Stimulated activated CD4-positive, alpha-beta T cell treated with anti-CD3 and anti-CD28 coated beads, Interleukin-15, amount 100 ng/mL, for 24 hours (primary cell): ENCODE measurements at places on chromosomes 6 and 20.

GRCh38 chr6:251920-252319 is 40.4 kb upstream of the DUSP22 start:
- DNase-seq: no peak

DNA sequence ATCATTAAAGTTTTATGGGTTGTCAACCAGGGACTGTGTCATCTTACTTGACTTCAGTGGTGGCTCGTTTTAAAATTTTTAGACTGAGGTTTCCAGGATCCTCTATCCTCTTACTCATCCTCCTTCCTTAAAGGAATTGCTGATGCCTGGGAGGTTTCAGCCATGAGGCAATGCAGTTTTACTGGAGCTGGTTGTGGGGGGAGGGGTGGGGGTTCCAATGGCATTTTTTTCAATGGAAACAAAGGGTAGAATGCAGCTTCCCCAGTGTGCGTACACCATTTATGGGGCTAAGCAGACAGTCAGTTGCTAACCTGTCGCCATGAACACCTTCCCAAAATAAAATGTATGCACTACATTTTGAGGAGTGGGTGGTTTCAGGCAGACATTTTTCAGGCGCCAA is 88.0 kb downstream of the METTL24 start:
- DNase-seq: no peak

DNA sequence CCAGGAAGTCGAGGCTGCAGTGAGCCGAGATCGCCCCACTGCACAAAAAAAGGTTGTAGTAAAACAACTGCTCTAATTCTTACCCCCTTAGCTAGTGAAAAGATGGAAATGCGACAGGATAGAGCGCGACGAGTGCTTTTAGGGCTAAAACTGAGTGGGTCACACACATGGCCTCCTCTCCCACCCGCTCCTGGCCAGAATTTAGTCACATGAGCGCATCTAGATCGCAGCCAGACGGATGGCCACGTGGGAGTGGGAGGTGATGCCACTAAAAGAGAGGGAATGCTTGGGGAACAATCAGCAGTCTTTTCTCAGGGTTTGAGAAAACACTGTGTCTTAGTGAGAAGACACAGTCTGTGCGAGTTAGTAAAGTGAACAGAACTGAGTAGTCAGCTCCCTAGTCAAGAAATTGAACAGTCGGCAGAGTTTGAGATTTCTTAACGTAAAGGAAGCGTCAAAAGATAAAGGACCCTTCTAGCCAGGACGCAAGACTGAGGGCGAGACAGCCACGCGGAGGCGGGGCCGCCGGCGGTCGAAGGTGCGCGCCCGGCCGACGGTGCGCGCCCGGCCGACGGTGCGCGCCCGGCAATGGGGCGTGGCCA is 664 bp upstream of the ACTR5 start:
- DNase-seq: no peak

- DNase-seq: no peak
Measured at GRCh38 chr6:156231026-156231765, 546.0 kb upstream of the ARID1B start.

- DNase-seq: no peak
Measured at GRCh38 chr6:80348263-80348662, 241.8 kb downstream of the BCKDHB start.

GRCh38 chr6:7249391-7249790 is 63.6 kb downstream of the SSR1 start:
- no peak for DNase-seq

DNA sequence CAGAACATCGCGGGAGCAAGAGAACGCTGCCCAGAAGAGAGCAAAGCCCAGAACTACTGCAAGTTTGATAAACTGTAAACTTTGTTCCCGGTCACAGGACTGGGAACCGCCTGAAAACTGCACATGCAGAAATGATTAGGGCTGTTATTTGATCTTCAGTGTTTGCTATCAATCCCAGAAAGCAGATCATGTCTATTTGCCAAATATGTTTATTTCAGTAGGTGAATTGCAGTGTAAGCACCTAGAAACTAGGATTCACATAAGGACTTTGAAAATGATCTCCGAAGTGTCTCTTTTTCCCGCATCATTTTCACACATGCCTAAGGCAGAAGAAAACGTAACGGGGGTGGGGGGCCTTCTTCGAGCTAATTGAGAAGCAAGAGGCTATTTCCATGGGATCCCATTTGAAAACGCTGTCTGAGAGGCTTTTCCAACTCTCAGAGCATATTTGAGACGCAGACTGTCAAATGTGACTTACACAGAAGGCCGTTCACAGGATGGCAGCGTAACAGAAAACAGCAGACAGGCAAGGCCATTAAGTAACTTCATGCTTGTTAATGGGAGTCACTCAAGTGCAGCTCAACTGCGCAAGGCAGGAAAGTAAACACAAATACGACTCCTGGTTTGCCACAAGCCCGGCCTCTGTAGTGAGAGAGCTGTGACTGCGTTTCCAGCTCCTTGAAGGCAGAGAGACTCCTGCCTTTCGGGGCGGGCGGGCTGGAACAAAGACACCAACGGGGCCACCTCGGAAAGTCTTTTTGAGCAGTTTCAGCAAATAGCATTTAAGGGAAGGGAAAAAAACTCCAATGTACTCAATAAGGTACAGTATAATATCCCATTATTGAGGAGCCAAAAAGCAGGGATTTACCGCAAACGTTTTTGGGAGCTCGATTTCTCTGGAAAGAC is 144.7 kb upstream of the ZNF217 start:
- DNase-seq: no peak

GRCh38 chr20:5766085-5766764 is 16.0 kb downstream of the SHLD1 start:
- no peak for DNase-seq

- DNase-seq: no peak
Measured at GRCh38 chr20:54914995-54915394, 439.6 kb downstream of the DOK5 start.

GRCh38 chr6:129163551-129163950 is 280.6 kb downstream of the LAMA2 start:
- DNase-seq: no peak

- DNase-seq: no peak
Measured at GRCh38 chr6:136779682-136780081, 12.6 kb downstream of the MAP3K5 start.

DNA sequence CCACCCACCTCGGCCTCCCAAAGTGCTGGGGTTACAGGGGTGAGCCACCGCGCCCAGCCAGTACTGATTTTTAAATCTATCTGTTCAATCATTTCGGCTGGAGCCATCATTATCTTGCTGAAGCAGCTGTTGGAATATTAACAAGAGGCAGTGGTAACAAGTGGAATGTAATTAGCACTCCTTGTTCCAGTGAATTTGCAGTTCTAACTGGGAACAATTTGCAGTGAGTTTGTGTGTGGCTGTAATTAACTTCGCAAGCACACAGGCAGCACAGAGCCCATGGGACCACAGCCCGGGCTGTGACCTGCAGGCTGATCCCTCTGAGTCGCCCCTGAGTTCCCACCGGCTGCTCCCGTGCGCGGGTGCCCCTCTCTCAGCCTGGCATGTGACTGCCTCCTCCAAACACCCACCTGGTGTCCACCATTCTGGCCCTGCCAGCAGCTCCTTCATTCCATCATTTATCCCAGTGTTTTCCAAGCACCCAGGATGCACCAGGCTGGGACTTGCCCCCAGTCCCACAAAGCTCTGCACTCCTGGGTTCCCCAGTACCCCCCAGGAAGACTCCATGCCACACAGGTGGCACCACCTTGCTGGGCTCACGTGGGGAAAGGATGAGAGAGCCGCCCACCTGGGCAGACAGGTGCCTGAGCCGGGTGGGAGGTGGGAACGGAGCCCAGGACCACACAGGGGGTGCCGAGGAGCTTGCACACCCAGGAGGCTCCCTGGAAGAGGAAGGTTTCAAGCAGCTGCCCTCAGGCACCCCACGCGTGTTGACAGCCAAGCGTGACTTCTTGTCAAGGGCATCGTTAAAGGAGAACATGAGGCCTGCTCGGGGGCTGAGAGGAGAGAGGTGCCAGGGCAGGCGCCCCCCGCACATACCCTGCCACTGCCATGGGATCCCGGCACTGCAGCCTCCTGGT is 75.2 kb downstream of the YTHDF1 start:
- DNase-seq: no peak

- no peak for DNase-seq
Measured at GRCh38 chr6:107554918-107555317, 65.0 kb downstream of the SOBP start.

GRCh38 chr6:45637611-45638257 is 260.0 kb upstream of the SUPT3H start:
- no peak for DNase-seq

GRCh38 chr6:156865019-156865629 is 87.9 kb downstream of the ARID1B start:
- DNase-seq: no peak

GRCh38 chr6:45681860-45682511 is 304.3 kb upstream of the SUPT3H start:
- DNase-seq: peak; percentile 58

GRCh38 chr20:39983183-39983582 is 705.9 kb downstream of the MAFB start:
- no peak for DNase-seq

DNA sequence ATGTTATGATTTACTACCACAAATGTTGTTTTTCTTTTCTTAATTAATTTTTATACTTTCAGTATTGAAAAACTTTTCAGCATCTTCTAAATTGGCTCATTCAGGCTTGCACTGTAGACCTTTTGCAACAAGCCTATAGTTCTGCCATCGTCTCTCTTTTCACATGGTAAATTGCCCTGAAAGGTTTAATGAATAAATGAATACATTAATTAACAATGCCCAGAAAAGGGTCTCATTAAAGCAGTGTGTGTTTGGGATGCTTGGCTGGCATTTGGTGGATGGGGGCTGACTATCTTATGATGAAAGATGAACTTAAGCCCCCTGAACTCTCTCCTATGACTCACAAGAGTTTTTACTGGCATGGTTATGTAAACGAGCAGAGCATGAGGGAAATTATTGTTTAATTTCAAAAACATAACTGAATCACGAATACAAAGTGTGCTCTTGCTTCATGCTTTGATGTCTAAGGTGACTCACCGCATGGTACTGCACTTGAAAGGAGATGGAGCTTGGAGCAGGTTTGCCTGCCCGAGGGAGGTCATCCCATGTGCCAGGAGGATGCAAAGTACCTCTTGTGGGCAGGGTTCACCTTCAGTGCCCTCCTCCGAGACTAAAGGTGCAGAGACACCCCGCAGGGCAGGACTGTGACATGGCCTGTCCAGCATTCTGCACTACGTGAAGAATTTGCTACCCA is 13.8 kb upstream of the PCK1 start:
- DNase-seq: no peak

GRCh38 chr6:30087876-30088275 is 12.3 kb upstream of the RNF39 start:
- no peak for DNase-seq

- no peak for DNase-seq
Measured at GRCh38 chr6:33654831-33655554, 33.9 kb downstream of the ITPR3 start.

GRCh38 chr20:53306192-53306805 is 287.3 kb downstream of the ZNF217 start:
- no peak for DNase-seq

DNA sequence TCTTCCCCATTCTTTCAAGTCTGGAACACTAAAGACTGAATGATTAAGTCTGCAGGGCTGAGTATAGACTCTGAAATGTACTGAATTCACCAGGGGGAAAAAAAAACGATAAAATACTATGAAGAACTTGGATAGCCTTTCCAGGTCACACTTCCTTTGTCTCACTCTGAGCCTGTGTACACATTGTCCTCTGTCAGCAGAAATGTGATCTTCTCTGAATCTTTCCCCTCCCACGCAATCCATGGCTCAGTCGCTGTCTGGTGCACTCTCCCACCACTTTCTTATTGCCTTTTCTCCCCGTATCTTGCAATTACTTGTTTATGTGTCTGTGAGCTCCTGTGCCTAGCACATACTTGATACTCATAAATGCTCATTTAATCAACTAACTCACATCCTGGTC is 212.6 kb upstream of the RSPO3 start:
- no peak for DNase-seq

DNA sequence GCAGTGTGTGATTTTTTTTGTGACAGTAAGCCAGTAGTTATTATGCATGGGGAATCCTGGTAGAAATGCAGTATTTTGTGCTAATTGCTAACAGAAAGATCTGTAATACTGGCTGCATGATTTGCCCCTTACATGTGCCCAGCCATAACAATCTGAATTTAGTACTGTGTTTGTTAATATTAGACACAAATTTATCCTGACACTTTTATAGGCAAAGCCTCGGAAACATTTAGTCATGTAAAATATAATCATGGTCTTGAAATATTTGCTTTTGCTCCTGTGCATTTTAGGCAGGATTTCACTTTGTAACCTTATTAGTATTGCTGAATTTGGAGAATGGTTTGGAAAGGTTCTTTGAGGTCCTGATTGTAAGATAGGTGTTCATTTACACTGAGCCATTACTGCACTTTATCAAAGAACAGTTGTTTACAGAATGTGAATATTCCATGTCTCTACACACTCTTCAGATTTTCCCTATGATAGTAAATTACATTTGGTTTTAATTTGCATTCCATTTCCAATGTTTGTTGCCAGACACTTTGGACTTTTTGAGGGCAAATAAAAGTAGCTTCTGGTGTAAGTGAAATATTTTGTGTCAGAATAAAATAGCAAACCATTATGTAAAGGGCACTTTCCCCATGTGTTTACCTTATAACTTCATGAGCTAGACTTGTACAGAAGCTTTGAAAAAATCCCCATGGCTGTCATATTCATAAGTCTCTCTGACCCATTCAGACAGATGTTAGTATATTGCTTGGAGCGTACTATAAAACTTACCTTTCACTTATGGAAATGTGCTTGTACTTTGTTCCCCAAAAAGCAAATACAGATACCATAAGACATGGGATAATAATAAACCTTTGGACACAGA is 349.9 kb downstream of the ARHGAP18 start:
- no peak for DNase-seq

DNA sequence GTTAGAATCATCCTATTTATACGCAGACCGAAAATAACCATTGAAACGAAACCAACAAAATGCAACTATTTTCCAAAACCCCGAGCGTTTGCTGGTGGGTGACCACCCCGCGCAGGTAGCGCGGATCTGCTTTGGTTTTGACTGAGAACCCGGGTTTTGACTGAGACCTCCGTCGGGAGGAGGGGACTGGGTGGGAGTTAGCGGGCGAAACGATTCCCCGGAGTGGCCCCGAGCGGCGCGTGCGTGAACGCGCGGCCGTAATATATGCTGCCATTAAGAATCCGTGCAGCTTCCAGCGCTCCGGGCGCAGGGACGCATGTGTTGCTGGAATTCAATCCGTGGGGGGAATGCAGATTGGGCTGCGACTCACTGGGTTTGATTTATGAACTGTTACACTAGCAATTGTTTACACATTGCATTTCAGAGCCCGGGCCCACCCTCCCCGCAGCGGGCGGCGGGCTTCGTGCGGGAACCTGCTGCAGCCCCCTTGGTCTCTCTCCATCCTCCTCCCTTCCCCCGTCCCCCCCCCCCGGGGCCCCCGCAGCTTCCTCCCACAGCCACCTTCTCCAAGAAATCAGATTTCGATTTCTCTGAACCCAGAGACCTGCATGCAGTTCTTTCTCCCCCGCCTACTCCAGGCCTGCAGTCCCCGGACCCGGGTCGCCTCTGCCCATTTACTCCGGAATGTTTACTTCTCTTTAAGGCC is 9.9 kb downstream of the NRN1 start:
- DNase-seq: no peak

- DNase-seq: no peak
Measured at GRCh38 chr20:46631212-46631869, 19.9 kb downstream of the SLC13A3 start.
